ENCODE measurements at places on chromosomes 5 and 9. TPM values are rescaled to one million over a fixed set of nuclear protein-coding genes. Genes with fewer than 3 reads are reported as not detected.

The CATSPER3 gene
- not detected for total RNA-seq

The ENTPD2 gene
- under 0.01 TPM for total RNA-seq

The HCN1 gene
- not detected for total RNA-seq

The OR1Q1 gene
- total RNA-seq, result not detected

The PCBD2 gene
- total RNA-seq, result 2.8 TPM

The SOHLH1 gene
- not detected for total RNA-seq

The TNFSF15 gene
- 0.32 TPM for total RNA-seq

All from bladder microvascular endothelial cell (primary cell).